Fibroblast of skin of scalp (primary cell): ENCODE measurements at places on chromosomes 5 and 9.

DNA sequence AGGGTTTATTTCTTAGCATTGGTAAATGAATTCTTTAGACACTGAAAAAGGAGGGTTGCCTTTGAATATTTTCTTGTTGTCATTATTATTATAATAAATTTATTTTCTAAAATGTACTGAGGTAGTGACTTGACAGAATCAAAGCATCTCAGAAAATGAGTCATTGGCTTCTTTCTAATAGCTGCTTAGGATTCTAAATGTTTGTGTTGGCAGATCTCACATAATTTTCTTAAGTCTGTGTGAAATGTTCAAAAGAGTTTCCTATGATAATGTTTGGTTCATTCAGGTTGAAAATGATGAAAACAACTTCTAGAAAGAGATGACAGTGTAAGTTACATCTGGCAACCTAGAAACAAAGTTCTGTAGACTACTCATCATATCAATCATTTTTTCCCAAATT, 69.7 kb downstream of the SH3GL2 start:
- DNase-seq: no peak

DNA sequence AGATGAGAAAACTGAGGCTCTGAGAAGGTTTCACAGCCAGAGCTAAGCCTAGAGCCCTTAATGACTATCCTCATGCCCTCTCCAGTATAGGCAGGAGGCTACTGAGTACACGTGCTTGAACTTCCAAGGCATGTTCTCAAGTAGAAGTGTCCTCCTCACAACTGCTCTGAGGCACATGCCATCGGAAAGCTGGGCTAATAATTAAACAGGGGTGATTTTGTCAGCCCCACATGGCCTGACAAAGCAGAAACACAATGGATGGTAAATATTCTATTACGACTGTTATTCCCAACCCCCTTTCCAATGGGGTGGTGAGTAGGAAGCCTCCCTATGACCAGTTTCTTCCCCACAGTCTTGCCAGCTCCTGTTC, 34.3 kb downstream of the KCNIP1 start:
- no peak for DNase-seq

DNA sequence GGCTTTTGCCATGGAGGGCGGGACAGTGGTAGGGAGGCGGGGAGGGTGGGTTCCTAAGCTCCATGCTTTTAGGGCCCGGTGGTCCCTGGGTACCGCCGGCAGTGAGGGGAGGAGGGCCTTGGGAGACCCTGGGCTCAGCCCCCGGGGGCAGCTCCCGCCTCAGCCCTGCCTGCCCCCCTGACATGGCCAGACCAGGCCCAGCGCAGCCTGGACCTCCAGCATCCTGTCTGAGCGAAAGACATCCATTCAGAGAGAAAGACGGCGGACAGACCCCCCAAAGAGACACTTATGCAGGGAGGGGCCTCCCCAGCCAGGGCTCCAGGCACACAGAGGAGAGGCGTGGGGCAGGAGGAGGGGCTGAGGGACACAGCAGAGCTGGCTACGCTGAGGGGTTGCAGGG, 45.3 kb downstream of the KCNT1 start:
- DNase-seq: no peak

GRCh38 chr5:38018016-38018415, 178.2 kb upstream of the GDNF start:
- no peak for DNase-seq
